ELR (cell line): ENCODE measurements at places on chromosomes 1 and 21.

DNA sequence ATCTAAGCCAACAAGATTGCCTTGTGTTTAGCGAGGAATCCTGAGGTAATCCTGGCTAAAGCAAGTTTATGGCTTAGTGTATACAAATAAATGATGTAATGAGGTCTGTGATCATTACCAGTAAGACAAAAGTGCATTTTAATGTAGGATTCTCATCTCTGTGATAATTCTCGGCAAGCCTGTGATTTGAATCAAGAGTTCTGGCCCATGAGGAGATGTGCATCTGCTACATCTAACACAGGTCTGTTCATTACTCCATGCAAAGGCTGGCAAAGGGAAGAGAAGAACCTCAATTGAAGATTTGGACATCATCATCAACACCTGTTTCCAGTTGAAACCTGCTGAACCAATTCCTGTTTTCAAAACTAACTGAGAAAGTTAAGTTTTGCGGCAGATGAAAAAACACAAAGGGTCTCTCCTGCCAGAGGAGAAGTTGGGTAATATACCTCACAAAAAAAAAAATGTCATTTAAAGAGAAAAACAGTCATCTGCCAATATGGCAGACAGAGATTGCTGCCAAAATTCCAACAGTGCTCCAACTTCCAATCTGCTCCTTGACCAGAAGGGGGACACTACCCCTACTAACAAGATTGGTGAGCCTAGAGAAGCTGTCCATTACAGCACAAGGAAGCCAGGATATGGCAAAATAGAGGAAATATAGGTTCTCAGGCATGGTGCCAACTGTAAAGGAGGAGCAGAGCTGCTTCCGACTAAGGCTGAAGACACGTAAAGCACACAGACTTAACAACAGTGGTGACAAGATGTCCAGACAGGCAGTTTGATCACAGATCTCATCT lies 453.7 kb downstream of the TTLL7 start:
- no peak for DNase-seq

DNA sequence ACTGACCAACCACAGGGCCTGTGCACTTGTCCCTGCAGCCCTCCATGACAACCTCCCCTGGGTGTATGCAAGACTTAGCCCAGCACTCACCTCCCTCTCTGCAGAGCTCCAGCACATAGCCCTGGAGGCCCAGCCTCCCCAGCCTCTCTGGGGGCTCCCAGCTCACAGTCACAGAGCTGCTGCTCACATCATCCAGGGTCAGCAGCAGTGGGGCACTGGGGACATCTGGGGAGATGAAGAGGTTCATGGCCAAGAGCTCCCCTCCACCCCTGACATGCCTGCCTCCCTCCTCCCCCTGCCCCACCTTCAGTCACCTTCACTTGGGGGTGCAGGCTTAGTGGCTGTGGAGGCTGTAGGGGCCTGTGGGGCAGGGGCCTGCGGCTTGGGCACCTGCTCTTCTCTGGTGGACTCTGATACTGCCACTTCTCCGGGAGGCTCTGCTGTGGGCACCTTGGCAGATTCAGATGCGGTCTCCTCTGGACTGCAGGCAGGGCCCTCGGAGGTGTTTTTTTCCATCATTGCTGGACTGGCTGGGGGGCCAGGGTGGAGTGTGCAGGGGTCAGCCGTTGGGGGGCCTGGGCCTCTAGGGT lies at the start of gene MYBPH:
MYBPH (minus strand) TSS at position 590 of the 590 bp plus-strand sequence; CDS start at position 519, 71 bp downstream.
- DNase-seq = no peak

GRCh38 chr1:60152891-60153290 lies 79.3 kb upstream of the C1orf87 start:
- no peak for DNase-seq

- DNase-seq = no peak
Measured at GRCh38 chr1:66214901-66215300, 319.1 kb upstream of the SGIP1 start.

DNA sequence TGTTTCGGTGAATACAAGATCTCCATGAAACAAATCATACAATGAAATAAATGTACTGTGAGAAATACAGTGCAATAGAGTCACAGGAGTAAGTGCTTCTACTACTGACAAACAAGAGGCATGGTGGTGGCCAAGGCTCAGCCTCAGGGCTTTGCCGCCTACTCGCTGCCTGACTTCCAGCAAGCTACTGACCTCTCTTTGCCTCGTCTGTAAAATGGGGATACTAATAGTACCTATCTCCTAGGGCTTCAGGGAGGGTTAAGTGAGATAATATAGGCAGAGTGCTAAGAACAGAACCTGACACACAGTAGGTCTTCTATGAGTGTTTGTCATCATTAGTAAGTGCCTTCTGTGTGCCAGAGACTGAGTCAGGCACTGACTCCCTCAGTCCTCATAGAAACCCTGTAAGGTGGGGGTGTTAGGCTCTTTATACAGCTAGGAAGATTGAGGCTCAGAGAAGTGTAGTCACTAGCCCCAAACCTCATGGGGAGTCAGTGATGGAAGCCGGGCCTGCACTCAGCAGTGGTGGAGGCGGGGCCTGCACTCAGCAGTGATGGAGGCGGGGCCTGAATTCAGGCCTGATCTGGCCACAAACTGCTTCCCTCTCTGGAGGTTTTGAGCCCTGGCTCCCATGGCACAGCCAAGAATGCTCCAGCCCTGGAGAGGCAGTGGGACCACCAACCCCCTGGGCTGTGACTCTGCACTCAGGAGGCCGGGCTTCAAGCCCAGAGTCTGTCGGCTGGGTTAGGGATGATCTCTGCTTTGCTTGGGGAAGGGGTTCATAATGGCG lies 6.8 kb downstream of the BSND start:
- peak; percentile 45 for DNase-seq

DNA sequence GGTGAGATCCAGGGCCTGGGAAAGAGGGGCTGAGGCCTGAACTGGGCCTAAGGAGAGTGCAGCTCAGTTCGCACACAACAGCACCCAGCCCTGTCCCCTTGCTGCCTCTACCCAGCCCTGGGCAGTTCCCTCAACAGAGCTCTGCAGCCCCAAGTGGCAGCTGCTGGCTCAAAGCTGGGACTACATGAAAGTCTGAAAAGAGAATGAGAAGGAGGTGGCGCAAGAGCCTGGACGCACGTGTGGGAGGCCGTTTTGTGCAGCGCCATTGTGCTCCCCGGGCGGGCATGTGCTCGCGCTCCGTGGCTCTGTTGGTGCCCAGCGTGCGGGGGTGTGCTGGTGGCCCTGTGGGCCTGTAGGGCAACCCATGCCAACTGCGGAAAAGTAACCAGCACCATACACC lies 10.3 kb downstream of the GPR37L1 start:
- no peak for DNase-seq

DNA sequence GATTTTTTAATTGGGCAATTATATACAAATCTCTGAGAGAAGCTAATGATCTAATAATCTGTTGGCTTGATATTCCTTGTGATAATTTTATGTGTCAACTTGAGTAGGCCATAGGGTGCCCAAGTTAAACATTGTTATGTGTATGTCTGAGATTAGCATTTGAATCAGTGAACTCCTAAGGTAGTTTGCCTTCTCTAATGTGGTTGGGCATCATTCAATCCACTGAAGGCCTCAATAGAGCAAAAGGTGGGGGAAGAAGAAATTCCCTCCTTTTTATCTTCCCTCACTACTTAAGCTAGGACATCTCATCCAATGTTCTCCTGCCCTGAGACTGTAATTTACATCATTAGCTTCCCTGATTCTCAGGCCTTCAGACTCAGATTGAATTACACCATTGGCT lies 394.5 kb downstream of the LMO4 start:
- no peak for DNase-seq

- DNase-seq = no peak
Measured at GRCh38 chr1:167673265-167673664, 43.2 kb downstream of the RCSD1 start.

- peak; percentile 74 for DNase-seq
Measured at GRCh38 chr1:230308039-230308438, 118.1 kb downstream of the PGBD5 start.

GRCh38 chr1:14404862-14405301 lies 193.6 kb upstream of the KAZN start:
- no peak for DNase-seq

DNA sequence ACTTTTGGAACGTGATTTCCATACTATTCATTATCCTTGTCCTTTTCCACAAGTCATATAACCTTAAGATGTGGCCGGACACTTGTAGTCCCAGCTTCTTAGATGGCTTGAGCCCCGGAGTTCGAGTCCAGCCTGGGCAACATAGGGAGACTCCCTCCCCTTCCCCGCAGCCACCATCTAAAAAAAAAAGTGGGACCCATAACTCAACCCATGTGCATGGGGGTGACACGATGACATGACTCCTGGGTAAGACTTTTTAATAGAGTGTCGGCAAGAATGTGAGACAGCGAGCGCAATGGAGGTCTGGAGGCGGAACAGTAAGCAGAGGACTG lies 25.7 kb downstream of the MIA3 start:
- DNase-seq = no peak

GRCh38 chr1:235746245-235746644 lies 96.7 kb upstream of the GNG4 start:
- no peak for DNase-seq

DNA sequence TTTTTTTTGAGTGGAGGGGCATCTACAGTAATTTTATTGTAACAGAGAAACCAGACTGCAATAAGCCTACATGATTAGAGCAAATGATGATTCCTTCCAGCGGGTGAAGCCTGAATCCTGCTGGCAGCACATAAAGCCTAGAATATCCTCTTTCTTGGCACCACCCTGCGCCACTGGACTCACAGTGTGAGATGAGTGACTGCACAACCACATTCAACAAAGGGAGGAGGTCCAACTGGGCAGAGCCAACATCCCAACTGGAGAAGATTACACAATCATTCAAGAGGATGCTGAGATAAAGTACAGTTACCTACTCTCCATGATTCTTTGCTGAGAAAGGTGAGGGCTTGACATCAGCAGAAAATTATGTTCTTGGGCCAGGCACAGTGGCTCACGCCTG lies 67.4 kb downstream of the TNFSF4 start:
- DNase-seq = no peak

DNA sequence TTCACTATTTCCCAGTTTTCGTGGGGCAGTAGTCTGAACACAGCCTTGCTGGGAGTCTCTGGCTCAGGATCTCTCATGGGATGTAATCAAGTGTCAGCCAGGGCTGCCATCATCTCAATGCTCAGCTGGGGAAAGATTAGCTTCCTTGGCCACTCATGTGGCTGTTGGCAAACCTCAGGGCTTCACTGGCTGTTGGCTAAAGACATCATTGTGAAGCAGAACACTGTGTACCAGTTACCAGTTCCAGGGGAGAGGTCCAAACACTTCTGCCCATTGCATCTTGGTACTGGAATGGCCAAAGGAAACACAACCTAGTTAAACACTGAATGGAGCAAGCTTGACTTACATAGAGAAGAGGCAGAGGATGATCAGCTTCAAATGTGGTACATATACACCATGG lies 33.7 kb downstream of the AADACL4 start:
- DNase-seq = no peak

DNA sequence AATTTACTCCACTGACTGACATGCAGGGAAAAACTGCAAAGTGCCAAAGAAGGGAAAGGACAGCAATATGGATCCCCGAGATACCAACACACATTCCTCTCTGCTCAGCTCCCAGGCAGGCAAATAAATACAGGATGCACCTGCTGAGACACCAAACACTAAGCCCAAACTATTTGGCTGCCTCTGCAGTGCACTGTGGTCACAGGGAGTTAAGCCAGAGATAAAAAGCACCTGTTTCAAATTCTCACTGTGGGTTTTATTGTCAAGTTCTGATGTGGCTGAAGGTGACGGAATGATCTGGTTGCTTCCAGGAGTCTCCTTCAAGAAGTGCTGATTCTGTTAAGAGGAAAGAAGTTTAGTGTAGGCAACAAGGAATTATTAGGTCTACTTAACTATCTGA lies 17.7 kb downstream of the TEX38 start:
- no peak for DNase-seq

GRCh38 chr1:172642970-172643369 lies 15.9 kb upstream of the FASLG start:
- no peak for DNase-seq

GRCh38 chr1:22782406-22782805 lies 71.8 kb downstream of the EPHB2 start:
- no peak for DNase-seq

- peak; percentile 38 for DNase-seq
Measured at GRCh38 chr1:167060141-167061072, 29.8 kb downstream of the GPA33 start.
